GM12891 (cell line): ENCODE measurements at places on chromosomes 16 and 17.

DNA sequence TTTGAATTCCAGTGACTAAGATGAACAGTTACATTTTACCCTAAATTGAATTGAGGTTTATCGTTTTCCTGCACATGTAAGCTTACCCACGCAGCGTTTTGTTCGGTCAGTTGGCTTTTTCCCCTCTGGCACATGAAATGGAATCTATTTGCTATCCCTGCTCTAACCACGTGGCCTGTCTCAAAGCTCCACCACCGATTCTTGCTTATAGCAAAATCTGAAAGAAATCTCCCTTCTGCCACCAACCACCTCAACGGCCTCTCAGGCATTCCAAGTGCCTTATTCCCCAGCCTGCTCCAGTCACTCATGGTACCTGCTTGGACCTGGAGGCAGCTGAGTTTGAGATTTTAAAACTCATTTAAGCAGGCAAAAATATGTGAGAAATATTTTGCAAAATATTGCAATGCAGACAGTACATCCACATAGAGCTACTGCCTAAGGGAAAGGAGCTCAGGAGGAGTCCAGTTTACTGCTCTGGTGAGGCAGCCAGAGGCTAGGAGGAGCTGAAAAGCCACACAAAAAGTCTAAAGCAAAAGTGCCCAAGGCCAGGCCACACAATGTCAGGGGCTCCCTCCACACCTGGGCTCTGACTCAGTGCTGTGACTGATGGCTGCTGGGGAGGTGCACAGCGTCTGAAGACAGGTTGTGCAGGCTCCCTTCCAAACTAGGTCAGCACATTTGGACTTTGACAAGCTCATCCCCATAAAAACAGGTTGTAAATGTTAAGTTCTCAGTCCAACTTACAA is 26.4 kb downstream of the ARHGAP17 start:
- no peak for DNase-seq

DNA sequence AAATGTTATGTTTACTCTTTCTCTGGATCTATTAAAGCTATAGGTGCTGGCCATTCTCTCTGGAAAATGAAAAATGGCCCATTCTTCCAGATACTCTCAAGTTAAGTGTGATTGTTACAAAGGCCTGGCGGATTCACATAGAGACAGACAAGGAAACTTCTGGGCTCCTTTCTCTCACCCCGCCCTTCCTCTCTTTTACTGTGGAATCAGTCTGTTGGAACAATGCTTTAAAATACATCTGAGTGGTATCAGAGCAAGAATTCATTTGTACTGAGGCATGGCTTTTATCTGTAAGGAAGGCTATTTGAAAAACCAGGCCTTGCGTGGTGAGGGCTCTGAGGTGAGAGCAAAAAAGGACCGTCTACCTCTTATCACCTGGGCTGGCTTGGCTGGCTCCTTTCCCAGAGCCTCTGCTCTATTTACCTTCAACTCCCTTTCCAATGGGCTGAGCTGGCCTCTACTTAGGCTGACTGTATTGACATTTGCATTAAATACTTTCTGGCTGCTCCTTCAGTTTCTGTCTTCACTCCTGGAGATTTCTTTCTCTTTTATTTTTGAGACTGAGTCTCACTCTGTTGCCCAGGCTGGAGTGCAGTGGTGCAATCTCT is 274.0 kb downstream of the PHKB start:
- no peak for DNase-seq

DNA sequence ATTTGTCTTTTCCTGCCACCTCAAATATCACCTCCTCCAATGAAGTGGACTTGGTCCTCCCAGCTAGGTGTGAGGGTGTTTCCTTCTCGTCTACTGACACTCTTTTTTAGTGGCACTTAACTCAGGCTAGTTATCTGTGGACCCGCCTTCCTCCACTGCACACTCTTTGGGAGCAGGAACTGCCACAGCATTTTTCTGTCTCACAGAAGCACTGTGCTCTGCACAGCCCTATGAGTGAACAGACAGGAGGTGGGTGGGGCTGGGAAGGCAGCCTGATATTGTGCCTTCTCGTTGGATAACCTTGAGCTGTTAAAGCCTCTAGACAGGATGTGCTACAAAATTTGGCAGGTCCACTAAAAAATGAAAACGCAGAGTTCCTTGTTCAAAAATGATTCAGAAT is 31.9 kb upstream of the HOXB13 start:
- DNase-seq, result no peak

DNA sequence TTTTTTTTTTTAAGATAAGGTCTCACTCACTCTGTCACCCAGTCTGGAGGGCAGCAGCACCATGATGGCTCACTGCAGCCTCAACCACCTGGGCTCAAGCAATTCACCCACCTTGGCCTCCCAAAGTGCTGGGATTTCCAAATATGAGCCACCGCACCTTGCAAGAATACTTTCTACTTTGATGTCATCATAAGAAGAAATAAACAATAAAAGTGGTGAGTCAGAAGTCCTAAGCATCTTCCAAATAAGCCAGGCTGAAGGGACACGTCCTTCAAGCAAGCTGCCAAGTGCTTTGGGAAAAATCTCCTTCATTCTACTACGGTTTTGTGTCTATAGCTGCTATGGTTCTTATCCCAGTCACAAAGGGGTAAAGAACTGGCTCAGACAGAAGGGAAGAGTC is 20.3 kb downstream of the HASPIN start:
- no peak for DNase-seq

GRCh38 chr16:63690961-63691360 is 1430.9 kb downstream of the CDH11 start:
- no peak for DNase-seq

GRCh38 chr17:30422171-30422570 is 43.4 kb downstream of the CPD start:
- no peak for DNase-seq

GRCh38 chr16:75820672-75821071 is 94.4 kb upstream of the CPHXL start:
- DNase-seq, result no peak

DNA sequence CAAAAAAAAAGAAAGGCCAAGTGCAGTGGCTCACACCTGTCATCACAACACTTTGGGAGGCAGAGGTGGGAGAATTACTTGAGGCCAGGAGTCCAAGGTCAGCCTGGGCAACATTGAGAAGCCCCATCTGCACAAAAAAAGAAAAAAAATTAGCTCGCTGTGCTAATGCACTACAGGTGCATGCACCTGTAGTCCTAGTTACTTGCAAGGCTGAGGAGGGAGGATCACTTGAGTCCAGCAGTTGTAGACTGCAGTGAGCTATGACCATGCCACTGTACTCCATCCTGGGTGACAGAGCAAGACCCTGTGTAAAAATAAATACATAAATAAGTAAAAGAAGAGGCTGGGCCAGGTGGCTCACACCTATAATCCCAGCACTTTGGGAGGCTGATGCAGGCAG is 39.7 kb downstream of the DCAKD start:
- no peak for DNase-seq

GRCh38 chr16:81738783-81739496 is 40.2 kb upstream of the PLCG2 start:
- no peak for DNase-seq

DNA sequence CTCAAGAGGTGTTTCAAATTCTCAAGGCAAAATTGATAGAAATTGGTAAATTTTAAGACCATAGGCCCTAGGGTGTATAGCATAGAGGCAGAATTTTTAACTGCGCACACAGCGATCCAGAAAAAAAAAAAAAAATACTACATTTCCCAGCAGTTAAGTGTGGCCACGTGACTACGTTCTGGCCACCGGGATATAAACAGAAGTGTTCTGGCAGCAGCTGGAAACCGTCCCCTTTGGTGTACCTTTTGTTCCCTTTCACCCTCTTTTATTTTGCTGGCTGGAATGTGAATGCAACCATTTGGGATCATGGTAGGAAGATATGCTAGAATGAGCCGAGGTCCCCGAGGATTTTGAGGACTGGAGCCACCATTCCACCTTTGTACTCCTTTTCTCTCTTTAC is 52.7 kb upstream of the AKAP1 start:
- DNase-seq, result no peak

- DNase-seq, result no peak
Observed at GRCh38 chr17:43669971-43670644, 8.4 kb upstream of the MEOX1 start.

DNA sequence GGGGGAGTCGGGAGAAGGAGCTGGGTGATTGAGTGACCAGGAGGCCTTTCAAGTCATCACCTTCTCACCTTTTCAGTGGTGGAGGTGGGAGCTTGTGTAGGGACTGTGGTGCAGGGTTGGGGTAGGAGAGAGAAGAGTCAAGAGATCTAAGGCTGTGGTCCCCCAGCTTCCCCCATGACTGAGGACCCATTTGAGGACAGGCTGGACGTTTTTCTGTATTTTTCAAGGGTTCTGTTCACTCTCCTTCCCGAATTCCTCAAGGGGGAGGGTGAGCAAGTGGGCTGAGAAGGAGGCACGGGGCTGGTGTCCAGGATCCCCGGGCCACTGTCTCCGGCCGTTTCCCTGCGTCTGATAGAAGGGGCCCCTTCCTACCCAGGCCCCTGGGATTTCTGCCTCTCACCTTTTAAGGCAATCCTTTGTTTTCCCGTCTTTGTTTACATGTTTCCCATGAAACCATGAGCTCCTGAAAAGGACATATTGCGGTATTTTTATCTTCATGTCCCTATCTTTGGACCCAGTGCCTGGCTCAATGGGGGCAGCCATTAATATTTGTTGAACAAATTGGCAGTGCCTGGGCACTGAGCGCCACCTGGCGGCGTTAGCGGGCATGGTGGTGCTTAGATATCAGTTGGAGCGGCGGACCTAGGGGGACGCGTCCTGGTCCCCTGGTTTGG is 9.2 kb upstream of the CD300A start:
- peak; percentile 67 for DNase-seq

DNA sequence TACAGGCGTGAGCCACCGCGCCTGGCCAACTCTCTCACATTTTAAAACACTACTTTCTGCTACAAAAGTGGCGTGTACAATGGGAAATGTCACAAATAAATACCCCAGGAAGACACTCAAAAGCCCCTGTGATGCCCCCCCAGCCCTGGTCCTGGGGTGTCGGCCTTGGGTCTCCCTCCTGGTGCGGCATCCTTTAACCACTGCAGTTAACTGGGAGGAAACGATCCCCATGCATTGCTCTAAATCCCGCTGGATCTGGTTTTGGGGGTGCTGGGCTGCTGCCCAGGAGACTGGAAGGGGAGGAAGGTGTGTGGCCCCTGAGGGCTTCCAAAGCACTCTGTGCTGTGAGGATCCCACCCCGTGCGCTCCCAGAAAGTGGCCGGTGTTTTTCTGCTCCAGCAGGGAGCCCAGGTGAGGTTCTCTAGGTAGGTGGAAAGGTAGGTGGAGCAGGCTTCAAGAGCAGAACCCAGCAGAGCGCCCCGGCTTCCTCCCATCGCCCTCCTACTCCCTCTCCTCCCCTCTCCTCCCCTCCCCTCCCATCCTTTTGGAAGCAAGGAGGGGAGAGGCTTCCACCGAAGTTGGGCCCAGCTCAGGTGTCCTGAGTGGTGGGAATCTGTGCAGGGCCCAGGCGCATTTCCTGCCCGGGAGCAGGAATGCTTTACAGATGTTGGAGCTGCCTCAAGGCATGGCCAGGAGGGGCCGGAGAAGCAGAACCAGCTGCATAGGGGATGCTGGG is 363.3 kb downstream of the SEC14L1 start:
- DNase-seq, result no peak

DNA sequence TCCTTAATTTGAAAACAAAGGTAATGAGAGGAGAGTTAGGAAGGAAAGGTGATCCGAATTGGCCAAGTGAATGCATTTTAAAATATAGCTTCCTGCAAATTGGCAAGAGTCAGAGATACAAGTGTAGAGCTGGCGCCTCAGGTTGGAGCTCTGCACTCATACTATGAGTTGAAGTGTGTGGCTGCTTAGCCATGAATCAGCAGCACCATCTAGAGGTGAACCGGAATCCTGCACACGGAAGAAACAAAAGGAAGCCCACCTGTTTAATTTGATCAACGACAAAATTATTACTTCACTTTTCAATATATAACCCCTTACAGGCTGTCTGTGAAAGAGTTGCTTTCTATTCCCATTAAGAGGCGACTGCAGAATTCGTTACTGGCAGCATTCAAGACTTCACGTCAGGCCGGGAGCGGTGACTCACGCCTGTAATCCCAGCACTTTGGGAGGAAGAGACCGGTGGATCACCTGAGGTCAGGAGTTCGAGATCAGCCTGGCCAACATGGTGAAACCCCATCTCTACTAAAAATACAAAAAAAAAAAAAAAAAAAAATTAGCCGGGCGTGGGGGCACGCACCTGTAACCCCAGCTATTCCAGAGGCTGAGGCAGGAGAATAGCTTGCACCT is 1253.7 kb upstream of the CDH8 start:
- peak; percentile 25 for DNase-seq

DNA sequence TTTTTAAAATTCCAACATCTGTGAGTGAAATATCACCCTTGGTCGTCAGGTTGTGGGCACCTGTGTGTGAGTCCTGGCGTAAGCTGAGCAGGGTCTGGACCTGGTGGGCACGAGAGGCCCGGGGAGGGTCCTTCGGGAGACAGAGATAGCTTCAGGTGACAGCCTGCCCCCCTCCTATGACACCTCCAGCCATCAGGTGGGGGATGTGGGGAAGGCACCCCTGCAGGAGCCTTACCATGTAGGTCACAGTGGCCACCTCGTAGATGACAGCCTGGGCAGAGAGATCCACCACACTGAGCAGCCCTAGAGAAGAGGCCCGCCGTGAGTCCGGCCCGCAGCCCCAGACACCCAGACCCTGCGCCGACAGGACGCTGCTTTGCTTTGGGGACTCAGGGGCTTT is 11.2 kb downstream of the SLC47A2 start:
- DNase-seq, result no peak

- no peak for DNase-seq
Observed at GRCh38 chr17:20154286-20155000, 145.3 kb downstream of the SPECC1 start.

GRCh38 chr16:28163699-28164098 is 48.1 kb downstream of the XPO6 start:
- DNase-seq, result no peak

DNA sequence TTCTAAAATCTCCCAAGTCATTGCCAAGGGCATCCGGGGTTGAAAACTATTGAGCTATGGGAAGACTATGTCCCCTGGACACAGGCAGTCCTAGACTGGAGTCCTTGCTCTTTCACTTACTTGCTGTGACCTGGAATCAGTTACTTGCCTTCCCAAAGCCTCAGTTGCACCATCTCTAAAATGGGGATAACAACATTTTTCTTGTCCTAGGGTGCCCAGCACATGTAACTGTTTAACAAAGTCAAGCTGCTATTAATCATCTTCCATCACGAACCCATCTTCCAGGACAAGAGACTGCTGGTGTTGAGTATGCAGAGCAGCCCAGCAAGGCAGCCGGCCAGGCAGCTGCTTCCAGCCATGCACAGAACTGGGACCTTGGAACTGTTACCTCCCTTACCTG is 9.9 kb upstream of the CACNG4 start:
- no peak for DNase-seq

DNA sequence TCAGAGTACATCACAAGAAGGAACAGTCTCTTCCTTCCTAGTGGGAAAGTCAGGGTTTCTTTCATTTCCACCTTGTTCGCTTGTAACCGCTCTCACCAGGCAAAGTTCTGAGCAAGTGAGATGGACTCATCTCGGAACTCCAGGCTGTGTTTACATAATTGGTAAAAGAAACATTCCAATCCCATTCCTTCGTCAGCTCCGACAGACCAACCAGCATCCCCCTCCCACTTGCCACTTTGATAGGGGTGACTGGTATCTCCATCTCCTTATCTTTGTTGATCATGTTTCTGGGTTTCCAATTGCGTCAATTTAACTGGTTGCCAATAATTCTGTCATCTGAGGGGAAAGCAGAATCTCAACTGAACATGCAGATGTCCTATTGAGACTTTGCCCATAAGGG is 36.8 kb upstream of the LYRM9 start:
- DNase-seq, result no peak
